ENCODE measurements at places on chromosomes 2 and 18.

DNA sequence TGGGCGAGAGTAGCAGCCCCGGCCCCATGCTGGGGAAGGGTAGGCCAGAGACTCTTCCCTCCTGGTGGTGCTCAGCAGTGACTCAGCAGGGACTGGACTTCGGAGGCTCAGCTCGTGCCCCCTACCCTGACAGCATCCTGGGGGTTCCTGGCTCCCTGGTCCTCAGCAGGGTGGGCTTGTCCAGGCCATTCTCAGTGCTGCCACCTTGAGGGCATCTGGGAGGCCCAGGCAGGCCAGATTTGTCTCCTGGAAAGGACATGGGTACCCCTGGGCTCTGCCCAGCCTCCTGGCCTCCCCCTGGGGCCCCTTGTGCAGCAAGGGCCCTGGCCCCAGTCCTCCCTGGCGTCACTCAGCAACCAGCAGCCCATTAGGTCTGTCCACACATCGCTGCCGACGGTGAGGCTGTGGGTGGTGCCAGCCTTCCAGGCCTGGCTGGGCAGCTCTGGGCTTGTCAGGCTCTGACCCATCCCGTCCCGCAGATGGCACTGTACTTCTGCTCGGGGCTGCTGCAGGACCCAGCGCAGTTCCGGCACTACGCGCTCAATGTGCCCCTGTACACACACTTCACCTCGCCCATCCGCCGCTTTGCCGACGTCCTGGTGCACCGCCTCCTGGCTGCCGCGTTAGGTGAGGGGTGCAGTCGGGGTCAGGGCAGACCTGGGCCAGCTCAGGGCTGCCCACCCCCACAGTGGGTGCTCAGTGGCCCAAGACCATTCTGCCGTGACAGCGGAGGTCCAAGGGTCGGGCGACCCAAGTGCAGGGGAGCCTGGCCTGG, 45.0 kb upstream of the ALPP start:
- DNase-seq, result no peak

- no peak for DNase-seq
Observed at GRCh38 chr2:104858006-104858978, 4.4 kb downstream of the POU3F3 start.

GRCh38 chr2:224772494-224772893, 56.3 kb upstream of the CCDC195 start:
- no peak for DNase-seq

GRCh38 chr2:51222106-51222505, 190.2 kb upstream of the NRXN1 start:
- no peak for DNase-seq

- DNase-seq, result no peak
Observed at GRCh38 chr2:112162956-112163355, 24.8 kb downstream of the FBLN7 start.
